Activated naive CD4-positive, alpha-beta T cell treated with anti-CD3 and anti-CD28 coated beads, Interleukin-2, amount 50 U/mL, for 16 hours (primary cell): ENCODE measurements at places on chromosomes 11 and 22.
A peak's percentile ranks its signal among the peaks of the same experiment; 100 is the strongest.

- peak; percentile 54 for DNase-seq
Measured at GRCh38 chr22:46069521-46070214, 80.7 kb upstream of the PPARA start.

- no peak for DNase-seq
Measured at GRCh38 chr11:79182794-79183193, 258.0 kb downstream of the TENM4 start.

DNA sequence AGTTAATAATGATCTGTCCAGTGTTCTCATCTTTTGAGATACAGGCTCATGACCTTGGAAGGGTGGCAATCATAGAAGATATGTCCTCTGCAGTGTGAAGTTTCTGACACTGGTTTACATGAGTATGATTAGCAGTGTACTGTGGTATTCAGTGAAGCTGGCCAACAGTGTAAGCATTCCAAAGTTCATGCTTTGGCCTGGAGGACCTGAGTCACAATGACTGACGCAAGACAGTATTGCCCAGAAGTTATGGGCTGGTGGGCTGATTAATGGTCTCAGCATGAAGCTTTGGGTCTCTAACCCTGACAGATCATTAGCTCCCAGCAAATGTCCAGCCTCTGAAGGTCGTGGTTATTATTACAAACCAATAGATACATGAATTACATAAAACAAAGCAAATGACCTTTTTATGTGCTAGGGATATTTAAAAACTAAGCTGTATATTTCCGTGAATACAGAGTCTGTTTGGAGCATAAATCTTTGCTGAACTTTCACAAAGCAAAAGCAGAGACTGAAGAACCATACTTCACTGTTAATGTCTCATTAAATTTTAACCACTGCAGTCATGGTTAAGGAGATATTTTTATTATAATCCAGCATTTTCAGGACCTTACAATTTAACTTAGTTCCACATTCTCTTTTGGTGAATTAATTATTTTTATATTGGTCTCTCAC is 28.3 kb upstream of the USP47 start:
- no peak for DNase-seq

DNA sequence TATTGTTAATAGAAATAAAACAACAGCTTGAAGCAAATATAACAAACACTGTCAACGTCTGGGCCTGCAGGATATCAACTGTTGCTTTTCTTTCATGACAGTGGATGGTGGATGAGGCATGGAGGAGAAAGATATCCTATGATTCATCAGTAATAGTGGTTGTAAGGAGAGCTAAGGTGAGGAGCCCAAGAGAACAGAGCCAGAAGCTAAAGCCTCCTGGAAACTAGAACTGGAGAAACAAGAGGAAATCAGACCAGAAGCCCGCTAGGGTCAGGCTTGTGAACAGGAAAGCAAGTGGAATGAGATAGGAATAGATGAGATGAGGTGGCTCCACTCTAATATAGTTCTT is 37.7 kb upstream of the MMP12 start:
- no peak for DNase-seq

DNA sequence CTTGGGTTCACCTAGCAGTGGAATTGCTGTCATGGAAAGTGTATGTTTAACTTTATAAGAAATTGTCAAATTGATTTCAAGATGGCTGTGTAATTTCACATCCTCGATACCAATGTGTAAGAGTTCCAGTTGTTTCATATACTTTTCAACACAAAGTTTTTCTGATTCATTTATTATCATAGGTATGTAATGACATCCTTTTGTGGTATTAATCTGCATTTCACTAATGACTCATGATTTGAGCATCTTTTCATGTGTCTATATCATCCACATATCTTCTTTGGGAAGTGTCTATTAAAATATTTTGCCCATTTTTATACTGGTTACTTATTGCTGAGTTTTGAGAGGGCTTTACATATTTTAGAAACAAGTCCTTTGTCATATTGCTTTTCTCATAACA is 17.0 kb upstream of the GLYATL1B start:
- DNase-seq = no peak

- no peak for DNase-seq
Measured at GRCh38 chr11:130486987-130487923, 38.8 kb downstream of the ADAMTS15 start.

DNA sequence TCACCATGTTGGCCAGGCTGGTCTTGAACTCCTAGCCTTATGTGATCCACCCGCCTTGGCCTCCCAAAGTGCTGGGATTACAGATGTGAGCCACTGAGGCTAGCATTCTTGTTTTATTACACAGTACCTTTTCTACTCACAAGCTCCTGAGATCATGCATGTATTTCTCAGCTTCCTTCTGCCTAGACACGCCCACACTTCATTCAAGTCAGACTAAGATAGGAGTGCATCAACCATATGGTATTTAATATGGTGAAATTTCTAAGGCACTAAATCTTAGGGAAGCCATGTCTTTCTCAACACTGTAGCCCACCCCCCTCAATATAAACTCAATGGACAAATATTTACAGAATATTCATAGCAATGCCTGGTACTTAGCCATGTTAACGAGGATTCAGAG is 62.1 kb downstream of the SLC25A17 start:
- DNase-seq = no peak
